ENCODE measurements at places on chromosomes 2 and 18. TPM values are rescaled to one million over a fixed set of nuclear protein-coding genes. Genes with fewer than 3 reads are reported as not detected.

DNA sequence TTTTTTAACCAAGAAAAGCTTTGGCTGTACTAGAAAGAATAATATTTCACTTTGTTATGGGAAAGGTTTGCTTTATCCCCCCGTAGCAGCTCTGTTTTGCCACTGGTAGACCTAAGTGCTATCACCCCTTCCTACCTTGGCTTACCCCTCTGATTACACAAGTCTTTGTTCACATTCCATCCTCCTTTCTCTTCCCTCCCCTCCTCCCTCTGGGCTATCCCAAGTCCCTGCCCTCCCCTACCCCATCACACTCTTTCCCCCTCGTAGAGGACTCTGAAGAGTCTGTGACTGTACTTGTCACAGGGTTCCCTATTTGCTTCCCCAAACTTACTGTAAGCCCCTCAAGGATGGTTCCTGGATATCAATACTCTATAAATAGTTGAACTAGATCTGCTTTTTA lies 152.9 kb upstream of the NOSTRIN start:
- no peak for DNase-seq

SAG gene
- not detected for total RNA-seq

IL36G gene
- total RNA-seq, result not detected

- DNase-seq, result no peak
These were observed 174.8 kb downstream of the EN1 start for GRCh38 chr2:118672571-118673158.

DNA sequence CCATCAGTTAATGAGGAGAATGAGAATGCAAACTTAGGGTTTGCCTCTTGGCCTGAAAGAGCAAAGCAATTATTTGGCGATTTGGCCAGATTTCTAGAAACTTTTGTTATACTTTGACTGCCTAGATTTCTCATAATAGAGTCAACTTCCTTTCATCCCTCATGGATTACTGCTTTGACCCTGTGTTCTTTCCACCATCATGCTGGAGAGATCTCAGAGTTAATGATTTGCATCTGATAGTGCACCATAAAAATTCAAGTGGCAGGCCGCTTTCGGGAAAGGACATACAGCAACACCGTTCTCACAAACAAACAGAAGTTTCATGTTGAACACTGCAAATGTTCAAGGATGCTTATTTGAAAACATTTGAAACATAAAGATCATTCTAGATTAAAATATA lies 143.7 kb upstream of the ZFP36L2 start:
- DNase-seq, result no peak

- DNase-seq, result no peak
These were observed 63.4 kb downstream of the RELCH start for GRCh38 chr18:62250475-62250874.

Measured in kidney epithelial cell (primary cell).